ENCODE measurements at places on chromosomes 1 and 21.

DNA sequence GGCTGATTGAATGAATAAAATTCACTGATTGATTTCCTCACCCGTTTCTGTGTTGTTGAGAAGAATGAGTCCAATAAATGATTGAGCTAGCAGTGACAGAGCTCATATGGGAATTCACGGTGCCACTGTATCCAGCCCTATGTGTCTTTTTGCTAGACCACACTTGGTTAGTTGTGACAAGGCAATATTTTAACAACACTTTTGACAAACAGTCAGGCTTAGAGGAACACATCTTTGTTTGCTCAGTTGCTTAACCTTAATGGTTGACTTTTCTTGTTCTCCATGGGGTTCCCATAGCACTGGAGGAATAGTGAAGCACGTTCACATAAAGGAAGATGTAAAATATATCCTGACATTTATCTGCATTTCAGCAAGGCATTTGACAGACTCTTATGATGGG lies 273.9 kb upstream of the DEPDC1 start:
- no peak for DNase-seq

DNA sequence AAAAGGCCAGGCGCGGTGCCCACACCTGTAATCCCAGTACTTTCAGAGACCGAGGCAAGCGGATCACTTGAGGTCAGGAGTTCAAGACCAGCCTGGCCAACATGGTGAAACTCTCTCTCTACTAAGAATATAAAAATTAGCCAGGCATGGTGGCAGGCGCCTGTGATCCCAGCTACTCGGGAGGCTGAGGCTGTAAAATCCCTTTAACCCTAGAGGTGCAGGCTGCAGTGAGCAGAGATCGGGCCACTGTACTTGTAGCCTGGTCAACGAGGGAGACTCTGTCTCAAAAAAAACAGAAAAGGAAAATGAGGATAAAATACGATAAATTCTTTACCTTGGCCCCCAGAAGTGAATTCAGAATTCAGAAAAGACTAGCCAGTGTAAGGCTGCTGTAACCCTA lies 1.6 kb downstream of the TMEM50B start:
- no peak for DNase-seq

GRCh38 chr1:65026235-65026634 lies 59.9 kb upstream of the JAK1 start:
- DNase-seq: no peak

- no peak for DNase-seq
Measured at GRCh38 chr1:47569681-47570470, 132.0 kb downstream of the FOXD2 start.

DNA sequence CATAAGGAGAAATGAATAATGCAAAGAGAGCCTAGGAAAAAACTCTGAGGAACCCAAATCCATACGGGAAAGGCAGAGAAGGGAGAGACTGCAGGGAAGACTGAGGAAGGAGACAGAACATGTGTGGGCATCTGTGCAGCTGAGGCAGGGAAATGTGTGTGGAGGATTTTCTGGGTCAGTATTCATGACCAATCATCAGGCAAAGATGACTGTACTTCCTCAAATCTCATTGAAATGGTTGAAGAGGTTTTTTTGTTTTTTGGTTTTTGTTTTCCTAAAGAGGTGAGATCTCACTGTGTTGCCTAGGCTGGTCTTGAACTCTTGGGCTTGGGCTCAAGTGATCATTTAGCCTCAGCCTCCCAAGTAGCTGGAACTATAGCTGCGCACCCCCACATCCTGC lies 15.7 kb downstream of the DIP2A start:
- DNase-seq: no peak

DNA sequence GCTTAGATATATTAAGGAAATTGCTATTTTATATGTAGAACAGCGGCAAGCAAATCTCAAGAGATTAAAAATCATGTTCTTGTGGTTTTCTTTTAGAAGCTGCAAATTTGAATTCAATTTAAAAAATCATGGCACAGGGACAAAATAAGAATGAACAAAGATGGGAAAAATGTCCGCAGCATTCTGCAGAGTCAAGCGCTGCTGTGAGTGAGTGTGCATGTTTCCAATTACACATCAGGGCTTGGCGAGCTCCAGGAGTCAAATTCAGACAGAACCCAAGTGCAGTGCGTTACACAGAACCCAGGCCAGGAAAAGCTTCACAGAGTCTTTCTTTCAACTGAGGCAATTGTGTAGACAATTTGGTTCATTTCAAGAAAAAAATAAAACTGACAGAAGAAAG lies 33.3 kb upstream of the ERG start:
- DNase-seq: no peak

DNA sequence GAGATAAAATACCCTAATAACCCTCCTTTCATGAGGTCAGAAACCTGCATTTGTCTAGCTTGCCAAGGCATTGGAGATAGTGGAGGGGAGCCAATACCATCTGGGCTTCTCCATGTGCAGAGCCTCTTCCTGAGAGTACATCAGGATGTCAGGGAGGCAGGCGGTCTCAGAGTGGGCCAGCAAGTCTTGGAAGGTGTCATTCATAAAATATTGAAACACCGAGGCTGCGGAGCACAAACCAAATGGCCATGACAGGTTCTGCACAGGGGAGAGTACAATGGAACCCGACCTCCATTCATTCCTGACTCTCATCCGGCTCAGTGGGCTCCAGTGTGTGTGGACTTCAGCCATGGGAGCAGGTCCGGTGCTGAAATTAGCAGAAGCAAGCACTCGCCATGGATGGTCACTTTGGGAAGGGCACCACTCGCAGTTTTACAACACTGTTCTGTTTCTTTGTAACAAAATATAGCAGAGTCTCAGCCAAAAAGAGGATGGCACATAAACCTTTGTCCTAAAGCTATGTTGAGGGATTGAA lies 446.6 kb downstream of the SIPA1L2 start:
- no peak for DNase-seq

- DNase-seq: no peak
Measured at GRCh38 chr1:221149111-221149510, 269.9 kb downstream of the HLX start.

DNA sequence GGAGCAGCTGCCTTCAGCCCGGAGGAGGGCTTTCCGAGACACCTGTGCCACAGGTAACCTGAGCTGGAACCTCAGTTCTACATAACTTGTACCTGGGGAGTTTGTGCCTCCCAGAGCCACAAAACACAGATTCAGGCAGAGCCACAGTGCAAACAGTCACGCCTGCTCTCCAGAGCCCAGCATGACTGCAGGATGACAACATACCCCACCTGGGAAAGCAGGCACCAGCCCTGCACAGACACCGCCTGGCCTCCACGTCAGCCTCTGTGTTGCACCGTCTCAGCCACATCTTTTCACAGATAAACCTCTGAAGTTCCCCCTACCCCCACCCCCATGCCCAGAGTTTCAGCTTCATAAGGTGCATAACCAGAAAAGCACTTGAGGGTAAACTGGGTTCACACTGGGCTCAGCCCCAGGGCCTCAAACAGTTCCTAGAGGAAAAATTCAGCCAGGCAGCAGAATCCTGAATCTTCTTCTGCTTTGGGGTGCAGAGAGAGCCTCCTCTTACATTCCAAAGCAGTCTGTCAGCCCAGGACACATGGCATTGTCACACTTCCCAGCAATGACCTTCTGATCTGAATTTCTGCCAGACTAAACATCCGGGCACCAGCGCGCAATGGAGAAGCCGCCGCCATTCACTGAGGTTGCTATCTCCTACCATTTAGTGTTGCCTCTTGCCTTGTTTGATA lies 229.5 kb downstream of the TOMM20 start:
- no peak for DNase-seq

DNA sequence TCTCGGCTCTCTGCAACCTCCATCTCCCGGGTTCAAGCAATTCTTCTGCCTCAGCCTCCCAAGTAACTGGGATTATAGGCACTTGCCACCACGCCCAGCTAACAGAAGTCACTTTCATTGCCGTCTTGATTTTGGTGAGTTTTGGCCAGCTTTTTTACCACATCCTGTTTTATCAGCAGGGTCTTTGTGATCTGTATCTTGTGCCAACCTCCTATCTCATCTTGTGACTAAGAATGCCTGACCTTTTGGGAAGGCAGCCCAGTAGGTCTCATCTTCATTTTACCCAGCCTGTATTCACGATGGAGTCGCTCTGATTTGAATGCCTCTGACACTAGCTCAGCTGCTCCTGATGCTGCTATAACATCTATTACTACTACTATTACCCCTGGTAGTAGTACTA lies 46.8 kb upstream of the BARHL2 start:
- DNase-seq: no peak

- no peak for DNase-seq
Measured at GRCh38 chr21:34977333-34977732, 71.8 kb downstream of the RUNX1 start.

Measured in CD4-positive, alpha-beta T cell treated with Interferon gamma for 1 hour (primary cell).